ENCODE measurements at places on chromosomes 6 and 20.
A peak's percentile ranks its signal among the peaks of the same experiment; 100 is the strongest.

DNA sequence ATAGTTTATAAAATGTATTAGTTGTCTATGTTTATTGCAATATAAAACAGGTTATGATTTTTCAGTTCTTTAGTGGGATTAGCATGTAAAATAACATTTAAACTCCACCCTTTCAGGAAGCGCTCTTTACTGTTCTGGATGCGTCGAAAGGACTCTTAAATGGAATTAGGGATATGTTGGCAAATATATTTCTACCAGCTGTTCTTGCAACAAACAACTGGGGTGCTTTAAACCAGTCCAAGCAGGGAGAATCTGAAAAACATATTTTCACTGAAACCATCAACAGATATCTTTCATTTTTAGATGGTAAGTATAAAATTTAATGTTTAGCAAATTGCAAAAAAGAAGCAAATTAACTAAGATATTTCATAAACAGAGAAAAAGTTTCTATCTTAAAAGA is 21.8 kb downstream of the DNAH8 start:
- DNase-seq: no peak

GRCh38 chr20:10178727-10179313 is 39.8 kb upstream of the SNAP25 start:
- DNase-seq: no peak

GRCh38 chr6:109087661-109088264 is 6.9 kb downstream of the SESN1 start:
- DNase-seq: no peak

GRCh38 chr6:125269328-125269985 is 32.3 kb downstream of the HDDC2 start:
- no peak for DNase-seq

DNA sequence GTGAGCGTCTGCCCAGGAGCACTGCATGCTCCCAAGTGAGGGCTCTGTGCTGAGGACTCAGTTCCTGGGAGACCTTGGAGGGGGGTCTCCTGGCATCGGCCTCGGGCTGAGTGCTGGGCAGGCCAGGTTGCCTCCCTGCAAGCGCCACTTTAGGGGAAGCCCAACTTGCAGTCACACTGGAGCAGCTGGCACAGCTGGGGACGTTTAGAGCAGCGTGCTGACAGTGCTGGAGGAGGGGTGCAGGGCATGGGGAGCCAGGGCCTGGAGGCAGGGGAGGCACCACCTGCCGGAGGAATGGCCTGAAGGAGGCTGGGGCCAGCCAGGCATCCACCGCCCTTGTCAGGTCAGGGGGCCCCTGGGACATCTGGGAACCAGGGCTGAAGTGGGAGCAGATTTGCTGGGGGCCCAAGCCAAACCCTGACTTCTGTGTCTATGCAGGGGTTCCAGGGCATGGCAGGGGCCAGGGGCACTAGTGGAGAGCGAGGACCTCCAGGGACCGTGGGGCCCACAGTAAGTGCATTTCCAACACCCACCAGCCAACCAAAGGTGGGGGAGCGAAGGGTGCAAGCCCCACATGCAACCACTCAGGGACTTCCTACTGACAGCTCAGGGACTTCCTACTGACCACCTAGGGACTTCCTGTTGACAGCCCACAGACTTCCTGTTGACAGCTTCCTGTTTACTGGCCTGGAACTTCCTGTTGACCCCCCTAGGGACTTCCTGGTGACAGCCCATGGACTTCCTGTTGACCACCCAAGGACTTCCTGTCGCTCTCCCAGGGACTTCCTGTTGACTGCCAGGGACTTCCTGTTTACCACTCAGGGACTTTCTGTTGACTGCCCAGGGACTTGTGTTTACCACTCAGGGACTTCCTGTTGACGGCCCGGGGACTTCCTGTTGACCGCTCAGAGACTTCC is 33.6 kb downstream of the COL20A1 start:
- DNase-seq: peak; percentile 9

DNA sequence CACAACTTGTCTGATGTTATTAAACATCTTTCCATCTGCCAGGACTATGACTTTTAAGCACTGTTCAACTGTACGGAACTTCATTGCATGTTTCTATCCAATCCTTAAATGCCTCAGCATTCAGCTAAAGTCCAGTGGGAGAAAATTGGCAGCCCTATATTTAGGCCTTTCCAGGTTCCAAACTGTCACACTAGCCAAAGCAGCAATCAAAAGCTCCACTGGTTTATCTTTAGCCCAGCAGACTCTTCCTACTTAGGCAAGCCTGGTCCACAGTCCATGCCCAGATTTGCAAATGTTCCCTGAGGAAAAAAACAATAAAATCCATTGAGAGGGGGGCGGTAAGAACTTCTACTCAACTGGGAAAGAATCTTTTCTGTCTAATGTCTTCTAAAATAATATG is 349.1 kb upstream of the GJE1 start:
- DNase-seq: no peak

DNA sequence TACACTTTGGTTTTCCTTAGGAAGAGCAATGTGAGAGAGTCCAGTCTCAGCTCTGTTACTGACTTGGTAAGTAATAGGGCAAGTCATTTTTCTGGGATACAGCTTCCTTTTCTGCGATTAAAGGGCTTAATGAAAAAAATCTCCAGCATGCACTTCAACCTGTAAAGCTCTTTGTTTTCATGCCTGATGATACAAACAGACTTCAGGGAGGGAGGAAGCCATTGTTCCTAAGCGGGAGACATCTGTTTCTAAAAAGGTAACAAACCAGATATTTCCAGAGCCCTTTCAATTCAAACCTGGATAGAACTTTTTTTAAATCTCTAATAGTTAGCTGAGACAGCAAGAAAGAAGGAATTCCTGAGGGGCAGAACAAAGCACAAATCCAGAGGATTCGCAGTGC is 5.2 kb upstream of the CASS4 start:
- no peak for DNase-seq

Measured in glutamatergic neuron (in vitro differentiated cells).